Activated CD8-positive, alpha-beta T cell treated with anti-CD3 and anti-CD28 coated beads, Interleukin-2, amount 10 ng/mL, durations not matched to agents 7 days and 5 days (primary cell): ENCODE measurements at places on chromosomes 3 and 15. TPM values are rescaled to one million over a fixed set of nuclear protein-coding genes. Genes with fewer than 3 reads are reported as not detected.

DNA sequence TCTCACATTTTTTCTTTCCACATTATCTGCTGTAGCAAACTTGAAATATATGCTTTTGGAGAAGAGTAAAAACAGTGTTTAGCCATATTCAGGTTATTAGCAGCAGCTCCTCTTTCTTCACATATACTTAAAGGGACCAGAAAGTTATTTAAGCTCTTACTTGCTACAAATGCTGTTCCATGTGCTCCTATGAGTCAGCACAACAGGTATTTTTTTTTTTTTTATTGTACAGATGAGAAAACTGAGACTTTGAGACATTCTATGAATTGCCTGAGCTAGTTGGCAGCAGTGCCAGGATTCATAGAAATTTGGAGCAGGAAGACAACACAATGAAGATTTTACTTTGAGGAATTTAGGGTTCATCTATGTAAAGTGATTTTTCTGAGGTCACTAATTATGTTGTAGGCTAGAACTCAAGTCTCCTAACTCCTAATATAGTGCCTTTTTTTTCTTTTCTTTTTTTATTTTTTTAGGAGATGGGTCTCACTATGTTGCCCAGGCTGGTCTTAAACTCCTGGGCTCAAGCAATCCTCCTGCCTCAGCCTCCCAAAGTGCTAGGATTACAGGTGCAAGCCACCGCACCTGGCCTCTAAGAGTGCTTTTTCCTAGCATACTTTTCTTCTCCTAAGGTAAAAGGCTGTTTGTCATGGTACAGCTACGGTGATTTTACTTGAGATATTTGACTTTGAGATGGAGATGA is 23.6 kb downstream of the SETD5 start:
- DNase-seq = no peak

DNA sequence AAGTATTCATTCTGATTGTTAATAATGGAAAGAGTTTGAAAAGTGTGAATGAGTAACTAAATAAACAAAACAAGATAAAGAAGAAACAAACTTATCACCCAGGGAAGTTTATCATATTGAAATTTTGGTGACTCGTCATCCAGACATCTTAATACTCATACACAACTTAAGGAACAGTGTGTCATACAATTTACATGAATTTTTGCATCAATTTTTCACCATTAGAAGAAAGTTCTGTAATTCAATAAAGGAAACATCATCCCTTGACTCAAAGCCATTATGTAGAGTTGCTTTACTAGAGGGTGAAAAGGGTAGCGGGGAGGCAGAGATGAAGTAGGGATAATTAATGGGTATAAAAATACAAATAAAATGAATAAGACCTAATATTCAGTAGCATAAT is 536.2 kb downstream of the GRM7 start:
- no peak for DNase-seq

ROPN1 gene
- not detected for total RNA-seq

MGA gene
- 37.1 TPM for total RNA-seq

EID1 gene
- total RNA-seq = 85.3 TPM
